GF-D8 (cell line): ENCODE measurements at places on chromosomes 6 and 20.

DNA sequence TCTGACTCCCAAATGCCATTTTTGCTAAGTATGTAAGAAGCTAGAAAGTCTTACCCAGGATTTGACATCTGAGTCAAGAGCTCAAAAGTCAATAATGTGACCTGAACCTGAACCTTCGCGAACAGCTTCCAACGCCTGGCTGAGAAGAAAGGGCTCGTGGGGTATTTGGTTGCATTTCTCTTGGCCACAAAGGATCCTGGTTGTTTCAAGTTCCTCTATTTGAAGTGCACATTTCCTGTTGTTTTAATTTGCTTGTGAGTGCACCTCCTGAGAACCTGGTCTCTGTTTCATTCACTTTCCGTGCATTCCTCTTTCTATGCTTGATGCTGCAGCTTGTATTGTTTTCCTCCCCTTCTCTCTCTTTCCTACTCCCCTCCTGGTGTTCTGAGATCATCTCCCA lies 212.5 kb downstream of the FOXA2 start:
- no peak for DNase-seq

GRCh38 chr6:83467620-83468036 lies 36.8 kb upstream of the ME1 start:
- DNase-seq = peak; percentile 85

- no peak for DNase-seq
Measured at GRCh38 chr6:119160911-119161310, 82.4 kb upstream of the FAM184A start.

GRCh38 chr20:61690993-61691838 lies 374.5 kb downstream of the TAF4 start:
- no peak for DNase-seq

DNA sequence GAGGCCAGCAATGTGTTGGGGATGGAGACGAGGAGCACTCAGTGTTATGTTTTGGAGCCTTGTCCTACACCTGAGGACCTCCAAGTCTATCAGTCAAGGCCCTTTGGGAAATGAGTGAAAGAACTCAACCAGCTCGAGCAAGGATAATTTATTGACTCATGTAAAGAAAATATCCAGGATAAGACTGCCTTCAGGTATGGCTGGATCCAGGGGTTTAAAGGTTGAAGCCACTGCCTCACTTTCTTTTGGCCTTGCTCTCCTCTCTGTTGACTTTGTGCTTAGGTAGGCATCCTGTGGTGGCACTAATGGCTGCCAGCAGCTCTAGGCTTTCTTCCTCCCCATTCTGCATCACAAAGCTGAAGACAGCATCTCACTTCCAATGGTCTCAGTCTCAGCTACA lies 66.3 kb upstream of the ZNFX1 start:
- DNase-seq = no peak

DNA sequence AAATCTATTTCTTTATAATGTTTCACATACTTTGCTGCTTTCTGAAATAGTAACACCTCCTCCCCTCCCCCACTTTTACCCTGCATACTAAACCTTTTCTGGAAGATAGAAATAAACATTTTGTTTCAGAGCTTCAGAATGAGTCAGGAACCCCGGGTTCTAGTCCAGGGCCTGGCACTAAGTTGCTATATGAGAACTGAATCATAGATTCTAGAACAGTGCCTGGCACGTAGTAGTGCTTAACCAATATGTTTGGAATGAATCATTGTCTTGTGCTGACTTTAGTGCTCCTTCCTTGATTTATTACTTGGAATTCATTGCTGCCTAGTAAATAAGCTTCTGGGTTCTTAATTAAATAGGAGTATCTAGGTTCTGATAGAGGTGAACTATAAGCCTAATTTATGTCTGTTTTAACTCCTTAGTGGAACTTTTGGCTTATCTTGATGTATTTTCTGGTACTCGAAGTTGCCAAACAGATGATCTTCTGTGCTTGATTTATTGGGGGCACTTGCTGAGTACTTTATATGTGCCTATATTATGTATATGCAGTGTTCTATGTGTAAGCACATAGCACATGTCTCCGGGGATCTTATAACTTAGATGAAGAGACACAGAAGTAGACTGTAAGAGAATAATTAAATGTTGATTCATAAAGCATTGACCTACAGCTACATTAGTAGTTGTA lies 18.6 kb downstream of the TAB2 start:
- no peak for DNase-seq

- no peak for DNase-seq
Measured at GRCh38 chr20:14343491-14344065, 6.2 kb upstream of the FLRT3 start.

- no peak for DNase-seq
Measured at GRCh38 chr6:108001696-108002231, 43.8 kb upstream of the SEC63 start.

DNA sequence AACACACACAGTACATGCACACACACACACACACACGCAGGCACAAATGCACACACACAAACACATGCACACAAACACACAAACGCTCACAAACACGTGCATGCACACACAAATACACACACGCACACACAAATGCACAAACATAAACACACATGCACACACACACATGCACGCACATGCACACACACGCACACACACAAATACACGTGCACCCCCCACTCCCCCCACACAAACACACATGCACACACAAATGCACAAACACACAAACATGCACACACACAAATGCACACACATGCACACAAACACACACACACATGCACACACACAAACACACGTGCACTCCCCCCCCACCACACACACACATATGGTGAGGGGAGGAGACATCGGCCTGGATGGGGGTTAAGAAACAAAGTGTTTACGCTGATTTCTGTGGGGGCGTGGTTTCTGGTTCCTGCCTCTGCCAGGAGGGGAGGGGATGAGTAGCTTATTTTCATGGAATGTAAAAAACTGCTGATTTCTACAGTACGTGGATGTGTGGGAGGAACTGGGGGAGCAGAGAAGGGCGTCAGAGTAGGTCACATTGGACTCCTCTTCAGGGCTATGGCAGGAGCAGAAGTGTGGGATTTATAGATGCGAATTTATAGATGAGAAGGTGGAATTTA lies 607.2 kb downstream of the QKI start:
- no peak for DNase-seq

DNA sequence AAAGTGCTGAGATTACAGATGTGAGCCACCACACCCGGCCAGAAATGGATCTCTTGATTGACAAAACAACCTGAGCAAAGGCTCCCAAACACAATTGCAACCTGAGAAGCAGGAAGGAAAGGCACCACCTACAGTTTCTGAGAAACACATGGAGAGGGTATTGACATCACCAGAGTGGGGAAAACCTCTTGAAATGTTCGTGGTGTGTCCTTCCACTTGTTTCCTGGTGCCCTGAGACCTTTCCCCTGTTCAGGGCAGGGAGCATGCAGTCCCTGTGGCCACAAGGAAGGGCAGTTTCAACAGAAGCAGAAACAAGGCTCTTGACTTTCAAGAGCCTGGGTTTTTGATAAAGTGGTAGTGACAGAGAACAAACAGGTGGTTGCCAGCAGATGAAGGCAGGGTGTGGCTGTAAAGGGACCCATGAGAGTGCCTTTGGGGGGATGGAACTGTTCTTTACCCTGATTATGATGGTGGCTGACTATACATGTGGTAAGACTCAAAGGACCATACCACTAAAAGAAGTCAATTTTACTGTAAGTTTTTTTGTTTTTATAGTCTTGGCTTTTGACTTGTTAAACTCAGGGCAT lies 3.2 kb upstream of the BPIFA1 start:
- no peak for DNase-seq

- no peak for DNase-seq
Measured at GRCh38 chr20:32056708-32057483, 4.9 kb downstream of the HCK start.

DNA sequence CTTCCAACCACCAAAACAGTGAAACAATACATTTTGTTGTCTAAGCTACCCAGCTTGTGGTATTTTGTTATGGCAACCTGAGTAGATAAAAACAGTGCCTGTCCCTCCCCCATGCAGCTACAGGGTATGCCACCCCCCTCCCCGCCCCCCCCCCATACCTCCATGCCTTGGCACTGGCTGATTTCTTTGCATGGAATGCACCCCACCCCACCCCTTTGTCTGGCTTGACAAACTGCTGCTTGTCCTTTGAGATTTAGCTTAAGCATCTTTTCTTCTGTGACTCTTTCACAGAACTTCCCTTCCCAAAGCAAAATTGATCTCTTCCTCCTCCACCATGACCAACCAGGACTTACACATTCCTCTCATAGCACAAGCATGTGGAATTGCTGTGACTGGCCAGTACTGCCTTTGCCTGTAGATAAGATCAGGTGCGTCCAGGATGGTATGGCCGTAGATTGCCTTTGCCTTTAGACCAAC lies 64.6 kb upstream of the ADGRF1 start:
- DNase-seq = no peak

GRCh38 chr20:59515906-59516209 lies 88.5 kb upstream of the PHACTR3 start:
- no peak for DNase-seq
